ENCODE measurements at places on chromosomes 1 and 21. TPM values are rescaled to one million over a fixed set of nuclear protein-coding genes. Genes with fewer than 3 reads are reported as not detected.

Gene ADAM30
- not detected for total RNA-seq

Gene PRCC
- 43.7 TPM for total RNA-seq

Gene AMIGO1
- 10.0 TPM for total RNA-seq

Gene SEMA6C
- 136 TPM for total RNA-seq

Gene PTPN7
- total RNA-seq = 1.0 TPM

Gene MPZ
- total RNA-seq = 0.30 TPM

Gene DNASE2B
- total RNA-seq = not detected

- DNase-seq = no peak
Observed at GRCh38 chr1:234216116-234216703, 157.0 kb upstream of the COA6 start.

GRCh38 chr1:116207126-116207735, 96.0 kb downstream of the MAB21L3 start:
- DNase-seq = no peak

DNA sequence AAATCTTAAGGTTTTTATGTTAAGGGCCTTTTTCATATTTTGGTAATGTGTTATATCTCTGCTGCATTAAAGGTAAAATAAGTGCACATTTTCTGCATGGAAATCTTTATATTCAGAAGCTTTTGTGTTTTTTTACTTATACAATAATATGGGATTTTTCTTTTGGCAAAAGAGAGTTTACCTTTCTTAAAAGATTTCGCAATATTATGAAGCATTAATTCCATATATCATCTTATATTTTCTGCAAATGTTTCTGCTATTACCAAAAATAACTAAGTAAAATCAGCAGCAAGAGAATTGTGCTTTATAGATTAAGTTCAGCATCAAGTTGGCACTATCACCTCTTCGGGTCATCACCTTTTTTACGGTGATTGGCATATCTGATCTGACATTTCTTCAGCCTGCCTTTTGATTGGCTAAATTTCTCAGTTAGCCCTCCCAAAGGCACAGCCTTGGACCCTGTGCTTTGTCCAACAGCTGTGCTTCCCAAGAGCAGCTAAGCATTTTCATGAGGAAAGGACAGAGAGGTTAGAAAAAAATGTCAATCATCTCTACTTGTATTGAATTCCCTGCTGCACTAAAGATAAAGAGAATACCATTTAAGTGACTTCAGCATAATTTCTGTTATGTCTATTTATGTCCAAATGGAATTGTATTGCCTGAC, 767.1 kb upstream of the PRMT6 start:
- no peak for DNase-seq

DNA sequence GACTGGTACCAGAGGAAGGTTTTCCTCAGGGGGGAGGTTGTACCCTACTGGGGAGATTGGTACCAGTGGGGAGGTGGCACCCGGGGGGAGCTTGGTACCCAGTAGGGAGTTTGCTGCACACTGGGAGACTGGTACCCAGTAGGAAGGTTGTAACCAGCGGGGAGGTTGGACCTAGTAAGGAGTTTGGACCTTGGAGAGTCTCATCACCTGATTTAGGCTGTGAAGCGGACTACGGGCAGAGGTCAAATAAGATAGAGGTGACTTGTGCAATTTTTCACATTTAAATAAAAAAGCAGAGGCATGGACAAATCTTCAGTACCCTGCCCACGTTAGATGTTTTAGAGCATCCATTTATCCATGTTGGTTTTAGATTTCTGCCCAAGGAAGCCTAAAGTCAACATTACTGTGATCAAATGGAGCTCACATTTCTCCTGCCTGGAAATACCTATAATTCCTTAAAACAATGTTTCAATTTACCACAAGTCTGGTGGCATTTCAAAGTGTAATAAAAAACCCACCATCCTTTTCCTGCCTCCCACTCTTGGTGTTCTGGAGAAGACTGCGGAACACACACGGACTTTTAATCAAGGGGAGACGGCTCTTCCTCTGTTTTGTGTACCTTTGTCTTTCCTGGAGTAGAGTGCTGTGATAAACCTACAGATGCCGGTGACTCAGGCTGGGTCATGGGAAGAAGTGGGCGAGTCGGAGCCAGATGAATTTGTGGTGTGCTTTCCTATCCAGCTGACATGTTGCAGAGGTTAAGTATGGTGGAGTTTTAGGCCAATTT, 36.2 kb upstream of the MRPS6 start:
- no peak for DNase-seq

GRCh38 chr21:45029948-45030681, 44.3 kb upstream of the ADARB1 start:
- DNase-seq = no peak

- no peak for DNase-seq
Observed at GRCh38 chr1:57599236-57599994, 175.6 kb upstream of the DAB1 start.

GRCh38 chr1:20665726-20666125, 4.6 kb upstream of the DDOST start:
- DNase-seq = no peak

- DNase-seq = no peak
Observed at GRCh38 chr1:85219853-85220610, 19.2 kb upstream of the SYDE2 start.

GRCh38 chr1:39003794-39004193, 12.7 kb downstream of the AKIRIN1 start:
- DNase-seq = no peak

GRCh38 chr1:239892602-239893001, 199.1 kb upstream of the FMN2 start:
- DNase-seq = no peak

DNA sequence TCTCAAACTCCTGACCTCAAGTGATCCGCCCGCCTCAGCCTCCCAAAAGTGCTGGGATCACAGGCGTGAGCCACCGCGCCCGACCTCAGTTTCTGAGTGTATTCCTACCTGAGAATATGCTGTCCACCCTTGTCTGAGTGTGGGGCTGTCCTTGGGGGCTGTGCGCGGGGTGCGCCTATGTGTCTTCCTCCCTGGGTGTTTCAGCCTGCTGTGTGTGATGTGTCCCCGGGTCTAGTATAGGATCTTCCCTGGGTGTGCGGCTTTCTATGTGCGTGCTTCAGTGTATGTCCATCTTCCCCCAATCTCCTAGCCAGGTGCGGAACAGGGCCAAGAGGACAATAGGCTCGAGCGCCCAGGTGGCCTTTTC, 8.3 kb upstream of the ID3 start:
- DNase-seq = no peak

DNA sequence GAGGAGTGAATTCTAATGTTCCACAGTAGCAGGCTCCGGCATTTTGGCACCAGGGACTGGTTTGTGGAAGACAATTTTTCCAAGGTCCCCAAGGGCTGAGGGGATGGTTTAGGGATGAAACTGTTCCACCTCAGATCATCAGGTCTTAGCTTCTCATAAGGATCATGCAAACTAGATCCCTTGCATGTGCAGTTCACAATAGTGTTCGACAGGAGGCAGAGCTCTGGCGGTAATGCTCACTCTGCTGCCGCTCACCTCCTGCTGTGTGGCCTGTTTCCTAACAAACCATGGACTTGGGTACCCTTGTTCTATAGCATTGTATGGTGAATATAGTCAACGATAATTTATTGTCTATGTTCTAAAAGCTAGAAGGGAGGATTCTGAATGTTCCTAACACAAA, 16.6 kb downstream of the CRNN start:
- no peak for DNase-seq

DNA sequence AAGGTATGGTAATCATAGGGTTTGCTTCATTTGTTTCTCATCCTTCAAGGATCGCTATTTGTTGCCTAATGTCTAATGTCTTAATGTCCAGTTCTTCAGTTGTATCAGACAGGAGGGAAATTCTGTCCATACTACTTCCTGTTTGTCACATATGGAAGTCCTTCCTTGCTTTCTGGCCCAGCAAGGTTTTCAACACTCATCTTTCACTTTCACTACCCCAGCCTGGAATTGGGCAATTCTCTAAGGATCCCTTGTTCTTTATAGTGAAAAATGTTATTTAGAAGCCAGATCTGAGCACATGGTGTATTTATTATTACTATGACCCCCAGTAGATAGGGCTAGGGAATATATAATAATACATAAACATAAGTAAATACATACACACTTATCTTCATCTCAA, 50.6 kb upstream of the SLC35A3 start:
- DNase-seq = no peak

DNA sequence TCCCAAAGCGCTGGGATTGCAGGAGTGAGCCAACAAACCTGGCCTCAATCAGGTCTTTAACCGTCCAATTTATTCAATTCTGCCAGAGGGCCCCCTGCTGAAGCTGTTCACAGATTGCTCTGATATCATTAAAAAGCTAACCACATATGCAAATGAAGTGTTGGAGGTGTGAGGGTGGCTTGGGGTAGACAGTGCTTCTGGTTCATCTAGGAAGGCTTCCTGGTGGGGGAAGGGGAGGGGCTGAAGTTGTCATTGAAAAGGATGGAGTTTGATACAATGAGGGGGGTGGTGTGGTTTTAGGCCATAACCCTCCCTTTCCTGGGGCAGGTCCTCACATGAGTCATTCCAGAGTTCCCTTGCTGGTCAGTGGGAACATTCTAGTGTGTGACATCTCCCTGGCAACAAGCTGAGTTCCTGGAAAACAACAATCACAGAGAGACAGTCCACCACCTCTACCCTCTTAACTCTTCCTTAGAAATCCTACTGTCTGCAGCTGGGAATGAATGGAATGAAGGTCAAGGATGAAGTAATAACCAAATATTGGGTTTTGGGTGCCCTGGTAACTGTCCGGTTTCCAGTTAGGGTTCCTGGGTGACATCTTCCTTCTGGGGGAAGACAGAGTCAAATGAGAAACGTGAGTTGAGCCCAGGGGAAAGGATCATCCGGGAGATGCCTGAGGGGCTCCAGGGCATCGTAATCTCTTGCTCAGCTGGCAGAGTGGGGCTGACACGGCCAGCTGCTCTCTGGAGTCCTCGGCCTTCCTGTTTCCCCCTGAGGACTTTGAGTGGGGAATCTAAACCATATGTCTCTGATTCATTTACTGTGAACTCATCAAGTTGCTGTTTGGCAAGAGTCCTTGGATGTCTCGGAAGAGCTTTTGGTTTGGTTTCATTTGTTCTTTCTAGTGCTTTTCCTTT, 32.2 kb downstream of the BATF3 start:
- DNase-seq = no peak

DNA sequence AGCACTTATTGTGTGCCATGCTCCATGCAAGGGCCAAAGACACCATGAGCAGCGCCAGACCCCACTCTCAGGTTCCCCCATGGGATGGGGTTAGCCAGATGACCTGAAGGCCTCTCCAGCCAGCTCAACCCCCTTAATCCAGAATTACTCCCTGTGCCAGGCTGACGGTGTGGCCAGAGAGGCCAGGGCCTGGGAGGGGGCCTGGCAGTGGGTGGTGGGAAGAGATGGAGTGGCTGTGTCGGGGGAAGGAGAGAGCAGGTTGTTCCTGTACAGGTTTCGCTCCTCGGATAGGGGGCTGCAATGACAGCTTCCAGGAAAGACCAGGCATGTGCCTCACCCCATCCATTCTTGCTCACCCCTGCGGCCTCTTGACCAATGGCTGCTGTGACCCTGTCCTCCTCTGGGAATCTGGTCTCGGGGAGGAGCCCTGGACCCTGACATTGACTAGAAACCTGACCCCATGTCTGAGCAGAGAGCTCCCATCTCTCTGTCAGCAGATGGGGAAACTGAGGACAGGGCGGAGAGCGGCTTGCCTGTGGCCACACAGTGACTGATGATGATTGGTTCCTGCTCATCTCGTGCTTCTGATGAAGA, 345.3 kb downstream of the MATN1 start:
- DNase-seq = no peak

DNA sequence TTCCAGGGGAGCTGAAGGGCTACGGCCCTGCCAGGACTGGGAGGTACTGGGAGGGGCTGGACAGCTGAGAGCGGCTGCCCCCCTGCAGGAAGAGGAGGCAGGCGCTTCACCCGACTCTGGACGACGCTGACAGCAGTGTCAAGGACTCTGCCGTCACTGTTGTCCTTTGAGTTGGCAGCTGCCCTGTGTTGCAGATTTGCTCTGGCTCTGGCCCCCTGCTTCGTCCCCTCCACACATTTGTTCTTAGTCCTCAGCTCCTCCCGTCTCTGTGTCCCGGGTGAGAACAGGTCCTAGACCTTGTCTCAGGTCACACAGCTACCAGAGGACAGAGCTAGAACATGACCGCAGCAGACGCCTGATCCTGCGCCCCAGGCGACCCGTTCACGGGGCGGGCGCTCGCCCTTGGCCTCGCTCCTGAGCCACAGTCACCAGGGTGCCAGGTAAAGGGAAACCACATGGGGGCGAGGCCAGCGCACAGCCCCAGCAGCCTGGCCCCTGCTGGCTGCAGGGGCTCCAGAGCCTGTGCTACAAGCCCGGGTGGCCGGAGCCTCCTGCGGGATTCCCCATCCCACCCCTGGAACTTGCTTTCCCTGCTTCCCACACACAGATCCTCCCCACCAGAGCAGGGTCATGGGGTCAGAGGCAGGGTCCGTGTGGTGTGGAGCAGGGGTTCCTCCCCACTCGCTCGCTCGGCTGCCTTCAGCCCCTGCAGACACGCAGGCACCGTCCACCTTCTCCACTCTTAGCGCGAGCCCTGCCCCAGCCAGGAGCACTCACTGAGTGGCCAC, 10.7 kb upstream of the NPHP4 start:
- no peak for DNase-seq
